NCI-H1048 (cell line): ENCODE measurements at places on chromosomes 16 and 17.

DNA sequence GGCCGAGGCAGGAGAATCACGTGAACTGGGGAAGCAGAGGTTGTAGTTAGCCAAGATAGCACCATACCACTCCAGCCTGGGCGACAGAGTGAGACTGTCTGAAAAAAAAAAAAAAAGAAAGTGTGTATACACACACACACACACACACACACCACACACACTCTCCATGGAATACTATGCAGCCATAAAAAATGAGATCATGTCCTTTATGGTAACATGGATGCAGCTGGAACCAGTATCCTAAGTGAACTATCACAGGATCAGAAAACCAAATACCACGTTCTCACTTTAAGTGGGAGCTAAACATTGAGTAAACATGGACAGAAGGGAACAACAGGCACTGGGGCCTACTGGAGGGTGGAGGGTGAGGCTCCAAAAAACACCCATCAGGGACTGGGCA is 16.7 kb downstream of the NDUFAB1 start:
- no peak for DNase-seq

- no peak for DNase-seq
These were observed 107.4 kb upstream of the CDH11 start for GRCh38 chr16:65229191-65229662.

- no peak for DNase-seq
These were observed 12.1 kb downstream of the TBX4 start for GRCh38 chr17:61464130-61464842.

DNA sequence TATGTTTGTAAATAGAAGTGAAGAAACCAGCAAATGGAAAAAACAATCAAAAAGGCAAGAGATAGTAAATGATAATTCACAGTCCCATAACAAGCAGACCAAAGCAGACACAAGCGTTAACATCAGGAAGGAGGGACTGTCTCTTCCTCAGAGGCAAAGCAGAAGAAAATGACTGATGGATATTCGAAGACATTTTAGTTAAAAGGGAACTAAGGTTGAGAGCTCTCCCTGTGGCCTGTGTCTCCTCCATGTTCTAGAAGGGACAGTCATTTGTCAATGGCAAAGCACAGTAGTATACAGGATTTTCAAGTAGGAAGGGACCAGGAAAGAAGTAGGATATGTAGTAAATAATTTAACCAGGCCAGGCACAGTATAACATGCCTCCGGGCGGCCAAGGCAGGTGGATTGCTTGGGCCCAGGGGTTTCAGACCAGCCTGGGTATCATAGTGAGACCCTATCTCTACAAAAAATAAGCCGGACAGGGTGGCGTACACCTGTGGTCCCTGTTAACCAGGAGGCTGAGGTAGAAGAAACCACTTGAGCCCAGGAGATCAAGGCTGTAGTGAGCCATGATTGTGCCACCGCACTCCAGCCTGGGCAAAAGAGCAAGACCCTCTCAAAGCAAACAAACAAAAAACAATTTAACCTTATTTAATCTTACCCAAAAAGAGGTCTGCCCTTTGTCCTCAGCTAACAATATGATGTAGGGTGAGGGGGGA is 3.7 kb downstream of the ZDHHC7 start:
- no peak for DNase-seq

GRCh38 chr17:80724775-80725266 is 180.2 kb downstream of the RPTOR start:
- no peak for DNase-seq

DNA sequence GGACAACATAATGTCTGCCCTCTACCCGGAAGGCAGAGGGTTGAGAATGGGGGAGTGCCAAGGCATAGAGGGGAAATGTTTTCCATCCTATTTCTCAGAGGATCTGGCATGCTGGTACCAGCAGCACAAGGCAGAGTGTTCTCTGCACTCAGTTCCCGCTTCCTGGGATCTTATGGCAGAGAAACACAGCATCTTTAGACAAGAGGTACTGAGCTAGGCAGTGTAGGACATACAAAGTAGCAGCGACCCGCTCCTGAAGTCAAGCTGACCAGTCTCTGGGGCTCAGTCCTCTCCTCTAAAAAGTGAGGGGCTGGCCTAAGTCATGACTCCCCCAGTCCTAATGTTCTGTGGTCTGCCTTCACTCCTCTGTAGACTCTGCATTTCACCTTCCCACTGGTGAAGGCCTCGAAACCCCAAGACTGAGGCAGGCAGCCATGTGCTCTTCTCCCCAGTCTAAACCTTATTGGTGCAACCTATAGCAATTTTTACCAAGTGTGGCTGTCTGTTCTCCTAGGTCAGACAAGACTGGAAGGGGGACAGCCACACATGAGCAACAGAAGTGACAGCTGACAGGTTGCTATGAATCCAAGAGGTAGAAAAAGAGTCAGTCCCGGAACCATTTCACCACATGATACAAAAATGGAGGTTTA is 11.3 kb upstream of the TSPOAP1 start:
- no peak for DNase-seq

DNA sequence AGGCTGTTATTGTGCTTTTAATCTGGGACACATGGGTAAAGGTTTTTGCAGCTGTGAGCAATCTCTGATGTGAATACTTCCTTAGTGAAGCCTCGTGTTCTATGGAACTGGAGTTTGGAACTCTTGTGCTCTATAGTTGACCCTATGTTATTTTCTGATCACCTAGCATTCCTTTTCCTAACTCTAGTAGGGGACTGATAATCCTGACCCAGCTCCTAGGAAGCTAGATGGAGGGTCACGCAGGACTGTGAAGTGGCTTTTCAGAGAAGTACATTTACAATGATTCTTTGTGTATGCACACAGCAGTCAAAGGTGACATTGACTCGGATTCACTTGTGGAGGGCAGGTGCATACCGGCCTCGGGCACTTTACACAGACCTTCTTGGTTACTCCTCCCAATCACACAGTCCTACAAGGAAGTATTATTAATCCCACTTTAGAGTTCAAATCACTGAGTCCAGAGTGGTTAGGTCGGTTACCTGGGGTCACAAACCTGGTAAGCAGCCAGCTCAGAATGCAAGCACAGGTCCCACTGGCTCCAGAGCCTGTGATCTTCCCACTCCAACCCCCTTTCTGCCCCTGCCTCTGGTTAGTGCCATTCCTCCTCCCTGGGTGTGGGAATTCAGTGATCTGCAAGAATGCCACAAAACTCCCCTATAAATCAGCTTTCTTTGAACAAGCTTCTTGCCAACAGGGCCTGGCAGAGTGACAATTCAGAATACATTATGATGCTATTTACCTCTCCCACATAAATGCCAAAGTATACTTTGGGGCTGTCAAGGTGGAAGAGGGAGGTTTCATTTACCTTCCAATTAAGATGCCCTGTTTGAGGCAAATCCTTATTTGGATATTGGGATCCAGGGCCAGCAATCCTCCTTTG is 7.1 kb downstream of the CHD9NB start:
- DNase-seq: no peak

DNA sequence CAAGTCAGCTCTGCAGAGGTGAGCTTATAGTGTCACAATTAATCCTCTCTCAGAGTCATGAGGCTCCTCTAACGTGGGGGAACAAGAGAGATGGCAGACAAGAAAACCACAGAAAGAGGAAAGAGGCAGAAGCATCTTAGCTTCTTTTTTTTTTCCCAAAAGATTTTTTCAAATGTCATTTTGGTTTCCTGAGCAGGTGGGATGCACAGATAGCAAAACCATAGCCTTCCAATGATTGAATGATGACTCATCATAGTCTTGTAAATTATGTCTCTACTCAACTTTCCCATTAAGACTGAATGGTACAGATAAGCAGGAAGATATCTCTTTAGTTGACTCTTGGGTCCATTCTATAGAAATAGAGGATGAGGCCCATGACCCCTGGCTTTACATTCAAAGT is 162.8 kb upstream of the ZFHX3 start:
- DNase-seq: no peak

- no peak for DNase-seq
These were observed 38.8 kb downstream of the RPGRIP1L start for GRCh38 chr16:53664724-53665345.

GRCh38 chr17:29594519-29595090 is 1.7 kb downstream of the ANKRD13B start:
- DNase-seq: no peak

- DNase-seq: no peak
These were observed 1.5 kb downstream of the LIMD2 start for GRCh38 chr17:63698381-63698885.

DNA sequence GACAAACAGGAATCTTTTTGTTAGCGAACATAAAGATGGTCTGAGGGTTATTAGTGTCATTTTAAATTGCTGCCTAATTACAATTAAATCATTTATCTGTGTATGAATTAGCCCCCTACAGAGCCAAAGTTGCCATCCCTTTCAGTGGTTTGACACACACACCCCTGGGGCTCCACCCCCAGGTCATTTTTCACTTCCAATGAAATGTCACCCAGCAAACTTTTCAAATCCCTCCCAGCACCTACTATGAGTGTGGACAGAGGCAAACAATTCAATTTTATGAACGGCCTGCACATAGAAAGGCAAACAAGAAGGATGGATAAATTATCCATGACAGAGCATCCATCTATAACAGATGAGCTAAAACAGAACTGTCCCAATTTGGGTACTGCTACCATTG is 2.4 kb downstream of the MYH10 start:
- no peak for DNase-seq

- DNase-seq: peak; percentile 29
These were observed at the start of gene CACNB1 for GRCh38 chr17:39197380-39198185. CACNB1 (minus strand) TSS chr17:39197669; CDS start chr17:39197495, 174 bp downstream.

DNA sequence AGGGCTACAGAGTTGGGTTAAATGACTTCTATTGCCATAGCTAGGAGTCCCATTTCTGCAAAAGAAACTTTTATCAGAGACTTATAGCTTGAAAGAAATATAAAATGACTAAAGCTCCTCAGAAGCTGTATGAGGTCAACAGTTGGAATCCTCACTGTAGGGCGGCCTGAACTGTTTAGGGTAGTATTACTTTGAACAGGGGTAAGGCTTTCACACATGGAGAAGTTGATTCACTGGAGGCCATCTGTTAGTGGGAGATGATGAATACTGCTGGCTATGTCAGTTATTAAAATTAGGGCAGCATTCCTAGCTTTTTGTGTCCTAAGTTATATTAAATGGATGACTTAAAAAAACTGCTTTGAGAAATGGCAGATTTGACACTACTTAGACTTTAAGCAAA is 6.0 kb downstream of the TTC19 start:
- no peak for DNase-seq

DNA sequence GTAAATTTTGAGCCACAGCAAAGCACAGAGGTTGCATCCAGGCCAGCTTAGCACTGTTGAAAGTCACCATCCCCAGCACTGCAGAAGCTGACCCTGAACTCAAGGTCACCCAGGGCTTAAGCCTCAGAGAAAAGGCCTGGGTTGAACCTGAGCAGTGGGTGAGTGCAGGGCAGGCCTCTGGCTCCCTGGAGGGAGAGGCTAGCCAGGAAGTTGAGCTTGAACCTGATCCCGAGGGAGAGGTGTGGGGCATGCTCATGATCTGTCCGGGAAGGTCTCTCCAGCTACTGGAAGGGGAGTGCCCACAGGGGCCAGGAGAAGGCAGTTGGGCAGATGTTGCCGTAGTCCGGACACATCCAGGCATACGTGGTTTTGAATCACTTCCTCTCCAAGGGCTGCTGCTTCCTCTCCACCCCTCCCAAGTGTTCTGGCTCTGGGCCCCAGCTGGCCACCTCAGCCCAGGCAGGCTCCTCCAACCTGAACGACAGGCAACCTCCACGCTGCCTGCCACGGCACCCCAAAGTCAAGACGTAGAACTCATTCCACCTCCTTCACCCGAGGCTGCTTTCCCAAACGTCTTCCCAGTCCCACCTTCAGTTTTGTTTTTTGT is 18.4 kb downstream of the CARHSP1 start:
- DNase-seq: no peak

DNA sequence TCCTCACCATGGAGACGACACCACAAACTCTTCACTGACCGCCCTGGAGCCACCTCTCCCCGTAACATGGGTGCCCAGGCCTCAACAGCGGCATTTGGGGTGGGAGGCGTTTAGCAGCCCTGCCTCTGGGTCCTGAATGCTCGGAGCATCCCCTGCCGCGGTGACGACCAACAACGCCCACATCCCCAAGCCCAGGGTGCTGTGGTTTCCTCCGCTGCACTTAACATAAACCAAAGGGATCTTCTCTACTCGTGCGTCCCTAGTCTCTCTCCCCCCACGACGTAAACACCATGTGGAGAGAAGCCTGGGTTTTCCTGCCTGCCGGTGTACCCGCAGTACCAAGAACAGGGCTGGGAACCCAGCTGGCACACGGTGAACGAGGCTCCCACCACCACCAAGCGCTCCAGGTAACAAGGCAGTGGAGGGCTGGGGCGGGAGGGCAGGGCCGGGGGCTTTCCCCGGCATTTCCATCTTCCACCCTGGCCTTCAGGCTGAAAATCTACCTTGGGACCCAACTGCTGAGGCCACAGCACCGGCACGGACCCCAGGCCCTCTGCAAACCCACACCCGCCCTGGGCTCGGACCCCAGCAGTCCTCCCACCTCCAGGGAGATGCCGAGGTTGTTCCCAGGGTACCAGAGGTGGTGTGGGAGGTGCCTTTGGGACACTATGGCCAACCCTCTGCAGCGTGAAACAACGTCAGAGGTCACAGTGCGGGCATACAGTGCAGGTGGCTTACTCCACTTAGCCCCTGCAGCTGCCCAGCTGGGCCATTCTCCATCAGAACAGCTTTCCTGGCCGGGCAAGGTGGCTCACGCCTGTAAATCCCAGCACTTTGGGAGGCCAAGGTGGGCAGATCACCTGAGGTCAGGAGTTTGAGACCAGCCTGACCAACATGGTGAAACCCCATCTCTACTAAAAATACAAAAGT is 54.3 kb downstream of the TIMM22 start:
- no peak for DNase-seq

GRCh38 chr17:82098939-82099763 is 1.1 kb upstream of the FASN start:
- DNase-seq: no peak

DNA sequence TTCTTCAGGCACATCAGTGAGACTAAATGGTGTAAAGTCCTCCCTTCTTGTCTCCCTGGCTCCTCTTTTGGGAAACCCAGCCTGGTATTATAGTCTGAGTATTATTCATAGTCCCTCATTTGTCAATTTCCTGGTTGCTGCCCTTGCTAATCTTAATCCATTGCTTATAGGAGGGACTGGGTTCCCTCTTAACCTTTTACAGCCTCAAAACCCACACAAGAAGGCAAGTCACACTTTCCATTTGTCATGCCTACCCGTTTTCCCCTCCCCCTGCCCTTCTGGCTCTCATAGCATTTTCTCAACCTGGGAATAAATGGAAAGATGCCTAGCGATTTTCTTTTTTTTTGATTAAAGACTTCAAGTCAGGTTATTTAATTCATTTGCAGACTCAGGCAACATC is 124.8 kb downstream of the MAP2K6 start:
- no peak for DNase-seq

DNA sequence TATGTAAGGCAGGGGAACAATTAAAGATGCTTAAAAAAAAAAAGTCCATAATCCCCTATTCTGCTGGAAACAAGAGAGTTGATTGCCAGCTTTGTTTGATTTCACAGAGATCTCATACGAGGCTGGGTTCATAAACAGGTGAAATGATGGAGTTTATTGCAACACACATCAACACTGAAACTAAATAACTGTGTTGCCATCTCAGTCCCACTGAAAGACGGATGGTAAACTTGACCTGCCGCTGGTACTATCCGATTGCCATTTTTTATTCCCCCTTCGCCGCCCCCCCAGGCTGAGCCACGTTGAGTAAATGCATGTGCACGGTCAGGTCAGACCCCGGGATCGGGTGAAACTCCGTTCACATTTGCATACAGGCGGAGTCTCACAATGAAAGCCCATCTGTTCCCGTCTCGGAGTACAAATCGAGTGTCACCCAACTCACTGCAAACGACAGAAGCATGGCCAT is 119.2 kb downstream of the SKAP1 start:
- DNase-seq: no peak

GRCh38 chr16:23976524-23976923 is 140.7 kb downstream of the PRKCB start:
- no peak for DNase-seq
